GM03348 (cell line): ENCODE measurements at places on chromosomes 16 and 17.
A peak's percentile ranks its signal among the peaks of the same experiment; 100 is the strongest.

- DNase-seq, result no peak
Measured at GRCh38 chr16:85753559-85753958, 2.7 kb upstream of the C16orf74 start.

GRCh38 chr16:84464116-84464515 lies 40.3 kb downstream of the MEAK7 start:
- DNase-seq, result no peak

DNA sequence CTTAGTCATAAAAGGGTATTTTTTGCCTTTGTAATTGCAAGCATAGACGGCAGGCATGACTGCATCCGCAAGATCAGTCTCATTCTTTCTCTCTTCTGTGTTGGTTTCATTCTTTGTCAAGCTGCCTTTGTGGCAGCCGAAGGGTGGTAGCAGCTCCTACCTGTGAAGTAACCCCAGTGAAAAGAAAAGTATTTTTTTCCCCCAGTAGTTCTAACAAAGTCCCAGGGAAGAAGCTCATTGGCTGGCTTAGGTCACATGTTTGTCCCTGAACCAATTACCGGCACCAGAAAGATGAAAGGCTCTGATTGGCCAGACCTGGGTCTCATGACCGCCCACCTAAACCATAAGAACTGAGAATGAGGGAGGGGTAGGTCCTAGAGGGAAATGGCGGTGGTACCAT lies 110.7 kb downstream of the RAP1GAP2 start:
- DNase-seq, result no peak

DNA sequence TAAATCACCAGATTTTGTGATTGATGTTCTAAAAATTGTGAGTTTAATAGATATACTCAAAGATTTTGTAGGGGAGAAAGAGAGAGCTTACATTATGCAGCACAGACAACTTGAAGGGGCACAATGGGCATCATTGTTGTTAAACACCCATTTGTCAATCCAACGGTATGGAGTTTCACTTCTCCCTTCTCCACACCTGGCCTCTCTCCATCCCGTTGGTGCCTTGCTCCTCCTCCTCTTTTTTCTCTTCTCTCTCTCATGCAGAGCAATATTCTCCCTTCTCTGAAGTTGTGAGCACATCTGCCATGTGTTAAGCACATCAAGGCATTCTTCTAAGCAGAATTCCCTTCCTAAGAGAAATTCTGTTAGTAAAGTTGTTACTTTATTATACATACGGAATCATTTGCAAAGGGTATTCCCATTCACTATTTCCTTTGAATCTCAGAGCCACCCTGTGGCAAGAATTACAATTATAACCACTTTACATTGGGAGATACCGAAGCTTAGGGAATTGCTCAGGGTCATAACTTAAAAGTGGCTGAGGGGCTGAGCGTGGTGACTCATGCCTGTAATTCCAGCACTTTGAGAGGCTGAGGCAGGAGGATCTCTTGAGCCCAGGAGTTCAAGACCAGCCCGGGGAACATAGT lies 40.5 kb upstream of the SKAP1 start:
- peak; percentile 53 for DNase-seq

GRCh38 chr17:19386974-19387920 lies at the start of gene MFAP4:
MFAP4 (minus strand) TSS chr17:19387190; CDS start chr17:19387155, 35 bp downstream.
- peak; percentile 87 for DNase-seq
